ENCODE measurements at places on chromosomes 12 and 14.

GRCh38 chr12:2653461-2653965 lies 141.3 kb upstream of the FKBP4 start:
- no peak for DNase-seq

DNA sequence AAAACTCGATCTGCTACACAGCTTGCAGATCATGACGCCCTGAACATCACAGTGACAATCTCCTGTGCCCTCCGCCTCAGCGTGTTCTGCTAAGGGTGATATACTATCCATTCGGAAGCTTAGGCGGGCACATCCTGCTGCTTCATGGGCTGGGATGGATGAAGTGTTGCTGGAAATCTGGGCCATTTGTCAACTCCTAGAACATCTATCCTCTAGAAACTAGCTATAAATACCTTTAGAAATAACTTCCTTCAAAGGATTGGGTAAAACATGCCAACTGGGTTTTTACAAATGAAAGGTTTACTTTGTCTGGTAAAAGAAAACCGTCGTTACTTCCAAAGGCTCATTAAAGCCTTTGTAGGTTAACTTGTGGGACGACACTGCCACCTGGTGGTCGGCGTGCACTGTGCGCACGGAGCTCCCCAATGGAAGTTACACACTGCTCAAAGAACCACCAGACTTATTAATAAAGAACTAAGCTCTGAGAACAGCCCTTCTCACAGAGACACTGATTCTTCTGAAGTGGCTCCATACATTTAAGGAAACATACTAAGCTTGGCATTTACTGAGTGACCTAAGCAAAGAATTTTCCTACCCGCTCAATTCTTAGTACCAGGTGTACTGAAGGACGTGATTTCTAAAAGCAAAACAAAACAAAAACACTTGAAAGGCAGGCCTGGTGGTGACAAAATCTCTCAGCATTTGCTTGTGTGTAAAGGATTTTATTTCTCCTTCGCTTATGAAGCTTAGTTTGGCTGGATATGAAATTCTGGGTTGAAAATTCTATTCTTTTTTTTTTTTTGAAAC lies 21.6 kb upstream of the CACNA2D4 start:
- peak; percentile 61 for DNase-seq

DNA sequence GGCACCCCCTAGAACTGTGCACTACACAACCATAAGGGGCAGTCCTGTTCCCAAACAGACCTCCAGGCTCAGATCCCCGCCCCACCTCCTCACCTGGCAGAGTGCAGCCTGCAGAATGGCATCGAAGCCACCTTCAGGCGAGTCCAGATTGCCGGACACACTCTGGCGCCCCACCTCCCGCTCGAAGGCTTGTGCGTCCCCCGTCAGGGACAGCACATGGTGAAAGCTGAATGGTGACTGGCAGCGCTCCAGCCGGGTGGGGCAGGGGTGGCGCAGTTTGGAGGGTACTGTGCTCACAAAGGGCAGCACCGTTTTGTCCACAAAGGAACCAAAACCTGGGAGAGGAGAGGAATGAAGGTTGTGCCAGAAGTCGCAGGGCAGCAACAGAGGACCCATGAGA lies 10.6 kb downstream of the ITGB7 start:
- DNase-seq = no peak

GRCh38 chr14:104688505-104689108 lies 811 bp upstream of the INF2 start:
- no peak for DNase-seq

DNA sequence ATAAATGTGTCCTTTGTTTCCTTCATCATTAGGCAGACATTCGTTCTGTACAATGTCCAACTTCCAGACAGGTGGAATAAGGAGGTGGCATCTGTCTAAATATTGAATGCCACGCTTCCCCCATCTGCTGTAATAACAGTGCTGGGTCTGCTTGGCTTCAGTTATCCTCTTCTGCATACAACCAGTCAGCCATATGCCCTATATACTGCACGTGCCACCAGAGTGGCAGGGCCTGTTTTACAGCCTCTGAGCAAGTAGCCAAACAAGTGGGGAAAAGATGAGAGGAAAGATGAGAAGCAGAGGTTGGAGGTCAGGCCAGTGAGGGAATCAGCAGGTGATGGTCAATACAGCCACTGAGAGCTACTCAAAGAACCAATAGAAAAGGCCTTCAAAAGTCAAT lies 55.4 kb downstream of the OTX2 start:
- DNase-seq = no peak

- DNase-seq = no peak
Observed at GRCh38 chr14:79453276-79453675, 758.0 kb downstream of the DIO2 start.

- DNase-seq = no peak
Observed at GRCh38 chr12:24795699-24796347, 153.1 kb downstream of the BCAT1 start.

- DNase-seq = no peak
Observed at GRCh38 chr12:106380954-106381353, 23.4 kb downstream of the POLR3B start.

DNA sequence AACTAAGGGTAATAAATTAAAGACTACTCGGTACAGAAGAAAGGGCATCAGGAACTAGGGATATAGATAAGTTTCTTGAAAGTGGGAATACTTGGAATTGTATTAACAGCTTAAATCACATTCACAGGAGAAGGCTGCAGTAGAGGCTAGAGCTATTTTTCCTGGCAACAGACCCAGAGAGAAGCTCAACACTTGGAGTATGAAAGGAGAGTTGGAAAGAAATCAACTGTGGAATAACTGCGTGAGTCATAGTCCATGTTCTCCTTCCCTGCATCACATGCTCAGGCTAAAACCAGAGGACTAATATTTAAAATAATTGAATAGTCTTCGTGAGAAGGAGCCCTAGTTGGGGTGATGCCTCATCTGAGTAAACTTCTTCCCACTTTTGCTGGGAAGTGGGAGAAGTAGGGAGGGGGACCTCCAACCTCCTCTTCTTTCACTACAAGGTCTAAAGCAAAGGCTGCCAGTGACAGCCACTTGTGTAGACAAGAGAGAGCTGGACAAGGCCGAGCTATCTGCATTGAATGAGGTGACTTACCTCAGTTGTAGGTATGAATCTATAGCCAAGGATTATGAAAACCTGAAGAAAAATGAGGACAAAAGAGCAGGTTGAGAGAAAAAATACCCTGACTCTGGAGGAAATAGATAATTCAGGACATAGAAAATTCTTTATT lies 32.7 kb downstream of the DYRK2 start:
- no peak for DNase-seq

- no peak for DNase-seq
Observed at GRCh38 chr14:94464290-94464689, 11.7 kb upstream of the SERPINA11 start.

GRCh38 chr14:23538050-23538718 lies 13.4 kb downstream of the ZFHX2 start:
- DNase-seq = no peak

DNA sequence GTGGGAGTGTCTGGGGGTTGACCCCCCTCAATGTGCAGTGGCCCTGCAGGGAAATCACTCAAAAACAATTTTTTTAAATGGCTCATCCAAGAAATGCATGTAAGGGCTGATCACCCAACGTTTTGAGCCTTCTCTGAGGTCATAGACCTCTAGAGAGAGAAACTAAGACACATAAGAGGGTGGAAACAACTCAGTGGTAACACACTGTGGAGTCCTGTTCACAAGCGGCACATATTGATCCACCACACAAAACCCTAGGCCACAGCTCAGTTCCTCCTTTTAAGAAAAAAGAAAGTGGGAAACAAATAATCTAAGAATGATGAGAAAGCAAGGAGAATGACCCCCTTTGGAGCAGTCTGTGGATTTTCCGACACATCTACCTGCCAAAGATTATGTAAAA lies 83.0 kb upstream of the METAP2 start:
- DNase-seq = no peak

DNA sequence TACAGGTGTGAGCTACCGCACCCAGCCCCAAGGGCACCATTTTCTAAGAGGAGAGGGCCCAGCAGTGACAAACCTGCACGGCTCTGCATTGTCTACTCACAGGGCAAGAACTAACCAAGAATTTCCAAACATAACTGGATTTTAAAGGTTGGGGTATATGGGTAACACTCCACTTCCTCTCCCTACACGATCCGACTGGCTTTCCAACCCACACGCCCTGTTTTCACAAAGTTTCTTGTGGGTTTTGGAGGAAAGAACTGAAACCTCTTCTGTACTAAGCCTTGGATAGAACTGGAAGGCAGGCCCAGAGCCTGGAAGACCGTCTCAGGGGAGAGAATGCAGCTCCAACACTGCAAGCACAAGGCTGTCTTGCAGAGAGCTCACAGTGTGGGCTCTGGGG lies 24.9 kb downstream of the SNRNP35 start:
- no peak for DNase-seq

GRCh38 chr14:90398315-90398839 lies 1.5 kb downstream of the CALM1 start:
- peak; percentile 47 for DNase-seq

- DNase-seq = no peak
Observed at GRCh38 chr12:98579347-98579746, 14.1 kb upstream of the SLC25A3 start.

- DNase-seq = no peak
Observed at GRCh38 chr12:131491916-131492490, 218.9 kb upstream of the SFSWAP start.

DNA sequence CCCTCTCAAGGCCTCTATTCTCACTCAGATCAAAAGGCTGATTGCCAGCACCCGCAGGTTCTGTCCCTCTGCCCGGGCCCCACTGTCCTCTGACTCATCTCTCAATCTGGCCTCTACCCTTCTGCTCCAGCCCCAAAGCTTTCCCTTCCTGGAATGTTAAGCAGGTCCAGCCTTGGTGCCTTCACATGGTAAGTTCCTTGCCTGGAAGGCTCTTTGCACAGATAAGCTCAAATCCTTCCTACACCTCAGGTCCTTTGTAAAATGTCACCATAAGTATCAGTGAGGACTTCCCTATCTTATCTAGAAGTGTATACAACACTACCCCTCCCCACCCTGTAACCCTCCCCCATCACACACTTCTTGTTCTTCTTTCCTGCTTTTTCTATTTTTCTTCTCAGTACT lies 22.2 kb downstream of the LPCAT3 start:
- no peak for DNase-seq

DNA sequence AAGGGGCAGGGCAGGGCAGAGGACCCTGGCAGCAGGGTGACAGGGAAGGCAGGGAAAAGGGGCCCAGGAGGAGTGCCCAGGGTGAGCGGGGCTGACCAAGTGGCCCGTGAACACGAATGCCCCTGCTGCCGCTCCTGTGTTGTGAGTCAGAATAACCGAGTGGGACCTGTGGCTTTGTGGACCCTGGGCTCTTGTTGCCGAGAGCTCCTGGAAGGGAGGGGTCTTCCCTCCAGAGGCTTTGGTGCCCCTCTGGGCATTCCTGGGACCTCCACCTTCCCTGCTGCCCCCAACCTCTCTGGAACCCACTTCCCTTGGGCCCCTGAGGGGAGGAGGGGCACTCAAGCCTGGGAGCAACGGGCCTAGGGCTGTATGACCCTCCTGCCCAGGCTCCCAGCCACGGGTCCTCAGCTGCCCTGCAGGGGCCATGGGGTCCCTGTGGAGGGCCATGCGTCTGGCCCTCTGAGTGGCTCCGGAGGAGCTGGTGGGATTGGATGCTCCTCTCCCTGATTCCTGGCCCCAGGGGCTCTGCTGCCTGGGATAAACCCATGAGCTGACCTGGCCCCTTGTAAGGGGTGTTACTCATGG lies 319.4 kb downstream of the TMEM121 start:
- no peak for DNase-seq

- DNase-seq = no peak
Observed at GRCh38 chr14:103563844-103564505, 1.2 kb downstream of the COA8 start.

- no peak for DNase-seq
Observed at GRCh38 chr14:91027561-91027960, 32.9 kb downstream of the RPS6KA5 start.

DNA sequence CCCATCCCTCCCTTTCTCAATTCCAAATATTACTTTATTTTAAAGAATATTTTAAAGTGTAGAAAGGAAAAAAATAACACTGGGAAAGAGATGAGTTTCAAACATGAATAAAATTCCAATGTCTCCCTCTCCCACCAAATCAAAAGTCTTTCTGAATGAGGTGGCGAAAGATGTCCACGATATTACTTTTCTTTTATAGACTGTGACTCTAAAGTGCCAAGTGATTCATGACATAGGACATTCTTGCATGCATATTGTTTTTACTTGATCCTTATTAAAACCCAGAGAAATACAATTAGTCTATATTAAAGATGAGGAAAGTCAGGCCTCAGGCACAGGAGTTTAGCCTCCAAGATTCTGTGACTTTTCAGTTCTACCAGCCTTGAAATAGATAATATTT lies 16.0 kb upstream of the LUM start:
- DNase-seq = no peak

DNA sequence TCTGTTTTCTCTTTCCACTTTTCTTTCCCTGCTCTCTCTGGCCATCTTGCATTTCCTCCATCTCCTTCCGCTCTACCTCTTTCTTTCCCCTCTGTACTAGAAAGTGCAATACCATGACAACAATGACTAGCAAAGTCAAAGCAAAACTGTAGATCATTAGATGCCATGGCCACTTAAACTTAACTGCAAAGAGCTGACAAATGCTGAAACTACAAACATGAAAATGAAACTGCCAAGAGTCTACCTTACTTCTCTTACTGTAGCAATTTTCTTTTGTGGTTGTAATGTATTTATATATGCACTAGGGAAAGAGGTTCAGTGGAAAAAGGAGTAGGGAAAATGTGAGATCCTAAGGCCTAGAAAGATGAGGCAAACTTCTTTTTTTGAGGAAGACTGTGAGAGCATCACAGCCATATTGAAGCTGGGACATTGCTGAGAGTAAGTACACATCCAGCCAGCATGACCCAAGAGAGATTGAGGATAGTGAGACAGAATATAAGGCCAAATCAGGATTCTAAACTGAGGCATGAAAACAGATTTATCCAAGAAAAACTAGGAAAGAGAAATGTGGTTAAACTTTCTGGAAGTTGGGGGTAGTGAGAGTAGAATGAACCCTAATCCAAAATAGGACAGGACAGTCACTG lies 276.6 kb upstream of the NAV3 start:
- no peak for DNase-seq

DNA sequence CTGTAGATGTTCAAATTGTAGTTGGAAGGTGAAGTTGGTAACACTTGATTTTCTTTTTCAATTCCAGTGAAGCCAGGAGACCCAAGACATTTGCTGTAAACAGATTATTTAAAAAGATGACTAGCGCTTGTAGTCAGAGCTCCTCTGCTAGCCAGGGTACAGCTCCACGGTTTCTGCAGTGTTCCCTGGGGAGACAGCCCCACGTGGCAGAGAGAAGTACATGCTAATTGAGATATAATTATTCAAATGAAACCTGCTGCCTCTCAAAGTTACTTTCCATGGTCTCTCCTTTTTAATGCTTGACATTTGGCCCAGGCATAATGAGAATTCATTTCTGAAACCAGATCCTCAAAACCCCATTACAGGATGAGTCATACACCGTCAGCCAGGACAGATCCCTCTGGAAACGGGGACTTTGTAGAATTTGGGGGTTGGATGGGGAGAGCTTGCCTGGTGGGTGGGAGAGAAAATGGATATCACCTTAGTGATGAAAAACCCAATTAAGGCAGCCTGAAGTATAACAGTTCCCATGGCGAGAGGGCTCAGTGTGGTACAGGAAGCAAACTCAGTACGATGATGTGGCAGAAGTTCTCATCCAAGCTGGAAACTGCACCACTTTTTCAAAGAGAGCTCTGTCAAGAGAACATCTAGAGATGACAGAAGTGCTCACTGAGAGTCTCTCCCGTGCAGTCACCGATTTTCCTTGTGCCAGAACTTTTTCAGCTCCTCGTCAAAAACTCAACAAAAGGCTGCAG lies 637.7 kb upstream of the TMEM132C start:
- DNase-seq = no peak

All from T-helper 22 cell (primary cell).